ENCODE measurements at places on chromosomes 2 and 18. TPM values are rescaled to one million over a fixed set of nuclear protein-coding genes. Genes with fewer than 3 reads are reported as not detected.

UGT1A4 gene
- total RNA-seq: not detected

FBLN7 gene
- total RNA-seq: 1.8 TPM

ASAP2 gene
- not detected for total RNA-seq

CABYR gene
- total RNA-seq: 3.6 TPM

VWA3B gene
- not detected for total RNA-seq

RMC1 gene
- 58.3 TPM for total RNA-seq

ANKRD30B gene
- total RNA-seq: not detected

- DNase-seq: no peak
These were observed 127.6 kb upstream of the LINC00305 start for GRCh38 chr18:64276311-64277090.
